Neural progenitor cell (in vitro differentiated cells): ENCODE measurements at places on chromosomes 5 and 9. TPM values are rescaled to one million over a fixed set of nuclear protein-coding genes. Genes with fewer than 3 reads are reported as not detected.
A peak's percentile ranks its signal among the peaks of the same experiment; 100 is the strongest.

The RNF130 gene
- total RNA-seq: 183 and 185 TPM in 2 replicates

The MROH2B gene
- total RNA-seq: not detected in 2 replicates

The PCDHGA5 gene
- 0.71 and 1.3 TPM in 2 replicates for total RNA-seq

The TMEM8B gene
- 4.8 and 11.2 TPM in 2 replicates for total RNA-seq

The PNPLA7 gene
- 0.13 and 0.31 TPM in 2 replicates for total RNA-seq

The HEMGN gene
- not detected in 2 replicates for total RNA-seq

DNA sequence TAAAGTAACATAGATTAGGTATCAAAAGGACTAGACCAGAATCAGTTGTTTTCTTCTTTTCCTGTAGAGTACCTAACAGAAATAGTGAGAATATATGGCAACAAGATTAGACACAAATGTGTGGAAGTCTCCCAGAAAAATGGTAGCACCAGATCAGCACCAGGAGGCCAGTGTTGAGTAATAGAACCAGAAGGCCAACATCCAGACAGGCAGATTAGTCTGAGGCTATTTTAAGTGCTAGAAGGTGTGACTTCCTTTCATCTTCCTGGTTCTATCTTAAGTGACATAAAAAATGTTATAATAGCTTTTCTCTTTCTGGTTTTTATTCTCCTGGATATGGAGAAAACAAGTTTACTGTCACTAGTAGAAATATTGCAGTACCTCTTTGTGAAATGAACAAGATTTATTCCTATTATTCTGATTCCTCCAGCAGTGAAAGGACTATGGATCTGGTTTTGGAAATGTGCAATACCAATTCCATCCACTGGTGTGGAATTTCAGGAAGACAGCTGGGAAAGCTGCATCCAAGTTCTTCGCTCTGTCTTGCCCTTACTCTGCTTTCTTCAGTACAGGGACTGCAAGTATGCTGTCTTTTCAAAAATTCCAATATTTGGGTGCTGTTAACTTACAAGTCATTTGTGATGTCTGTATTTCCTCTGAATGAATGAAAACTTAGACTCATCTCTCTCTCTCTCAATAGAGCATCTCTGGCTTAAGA lies 39.1 kb downstream of the SHLD3 start:
- peak; percentile 49 for DNase-seq

- DNase-seq: no peak
Measured at GRCh38 chr5:151868451-151868850, 56.2 kb downstream of the GLRA1 start.

DNA sequence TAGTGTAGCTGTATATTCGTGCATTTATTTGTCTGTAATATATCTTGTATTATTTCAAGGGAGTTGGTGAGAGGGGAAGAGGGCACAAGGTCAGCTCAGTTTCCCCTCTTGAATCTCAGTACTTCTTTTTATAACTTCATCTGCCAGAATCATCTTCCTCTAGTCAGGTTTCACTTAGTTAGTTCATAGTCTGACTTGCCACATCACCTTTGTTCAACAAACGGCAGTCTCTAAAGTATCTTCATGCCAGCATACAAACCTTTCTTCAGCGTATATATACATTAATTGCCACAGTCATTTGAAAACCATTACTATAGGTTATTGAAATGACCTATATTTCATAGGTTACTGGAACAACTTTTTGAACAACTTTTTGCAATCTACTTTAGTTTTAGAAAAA lies 1.6 kb downstream of the ECM2 start:
- DNase-seq: no peak

GRCh38 chr5:143733665-143734455 lies 78.1 kb upstream of the HMHB1 start:
- DNase-seq: no peak

- DNase-seq: no peak
Measured at GRCh38 chr9:82922686-82923085, 140.3 kb downstream of the RASEF start.

DNA sequence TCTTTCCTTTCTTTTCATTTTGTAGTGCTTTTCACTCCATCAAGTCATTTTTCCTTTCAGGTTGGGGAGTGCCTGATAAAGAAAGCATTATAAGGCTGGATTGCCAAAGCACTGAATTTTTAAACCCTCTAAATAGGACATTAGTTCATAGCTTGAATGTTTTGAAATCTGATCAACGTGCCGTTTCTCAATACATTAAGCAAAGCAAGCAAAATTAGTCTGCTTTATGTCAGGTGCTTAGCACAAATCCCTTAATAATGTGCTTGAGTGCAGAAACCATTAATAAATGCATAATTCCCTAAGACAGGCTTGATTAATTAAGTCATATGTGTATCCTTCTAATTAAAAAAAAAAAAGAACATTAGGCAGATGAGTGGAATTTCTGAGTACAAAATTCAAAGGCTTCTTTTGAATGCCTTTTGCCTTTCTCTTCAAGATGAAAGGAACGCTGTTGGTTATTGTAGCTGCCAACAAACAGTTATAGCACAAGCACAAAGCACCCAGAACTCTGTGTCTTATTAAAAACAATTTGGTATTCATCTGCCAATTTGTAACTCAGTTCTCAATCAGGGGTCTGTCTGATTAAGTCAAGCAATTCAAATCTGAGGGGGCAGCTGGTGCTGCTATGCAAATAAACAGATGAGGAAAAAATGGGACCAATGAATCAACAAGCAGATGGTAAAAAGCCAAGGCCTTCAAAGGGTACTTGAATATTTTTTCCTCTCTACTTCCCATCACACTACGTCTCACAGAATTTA lies 233.7 kb downstream of the TLE1 start:
- DNase-seq: no peak

- peak; percentile 83 for DNase-seq
Measured at GRCh38 chr5:158695595-158696330, 404.0 kb downstream of the EBF1 start.

DNA sequence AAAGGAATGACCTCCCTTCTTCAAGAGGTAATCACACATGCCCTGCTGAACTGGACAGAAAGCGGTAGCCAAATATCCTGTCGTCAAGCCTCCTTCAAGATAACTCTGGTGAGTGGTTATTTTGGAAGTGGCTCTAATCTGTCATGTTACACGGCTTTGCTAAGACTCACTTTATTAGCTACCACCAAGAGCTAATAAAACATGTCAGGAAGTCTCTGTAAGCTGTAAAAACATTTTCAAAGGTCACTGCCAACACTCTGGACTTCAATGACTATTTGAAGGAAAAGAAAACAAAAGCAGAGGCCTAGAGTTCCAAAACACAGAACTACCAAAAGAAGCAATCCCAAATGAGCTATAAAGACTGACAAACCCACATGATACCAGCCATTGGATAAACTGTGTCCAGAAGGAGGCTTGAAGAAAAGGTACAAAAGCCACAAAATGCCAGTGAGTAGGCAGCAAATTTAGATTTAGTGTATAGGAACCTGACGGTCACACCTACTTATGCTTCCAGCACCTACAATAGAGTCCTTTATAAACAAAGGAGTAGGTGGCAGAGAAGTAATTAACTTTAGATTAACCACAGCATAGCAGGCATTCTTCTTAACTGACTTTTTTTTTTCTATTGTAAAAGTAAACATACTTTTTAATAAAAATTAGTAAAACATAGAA lies 97.3 kb upstream of the EQTN start:
- peak; percentile 29 for DNase-seq

- peak; percentile 74 for DNase-seq
Measured at GRCh38 chr5:172076761-172077244, 70.4 kb upstream of the FBXW11 start.

GRCh38 chr9:26882154-26882553 lies 10.4 kb downstream of the CAAP1 start:
- no peak for DNase-seq

GRCh38 chr9:106857811-106858470 lies 5.0 kb upstream of the ZNF462 start:
- no peak for DNase-seq
